RPMI7951 (cell line): ENCODE measurements at places on chromosomes 2 and 18. TPM values are rescaled to one million over a fixed set of nuclear protein-coding genes. Genes with fewer than 3 reads are reported as not detected.

The CMPK2 gene
- total RNA-seq: 3.7 and 4.4 TPM in 2 replicates

The GPR75 gene
- total RNA-seq: 1.1 and 1.4 TPM in 2 replicates

The MC5R gene
- total RNA-seq: 0.49 TPM in 1 of 2 replicates, not detected in the other

The EPB41L3 gene
- 5.8 and 6.4 TPM in 2 replicates for total RNA-seq

The BMPR2 gene
- 28.7 and 32.4 TPM in 2 replicates for total RNA-seq

The WDR7 gene
- 6.6 and 7.0 TPM in 2 replicates for total RNA-seq

The MAP3K19 gene
- not detected in 2 replicates for total RNA-seq

The SPP2 gene
- not detected in 2 replicates for total RNA-seq
